Hair follicular keratinocyte (primary cell): ENCODE measurements at places on chromosomes 7 and 10. TPM values are rescaled to one million over a fixed set of nuclear protein-coding genes. Genes with fewer than 3 reads are reported as not detected.

Gene WNT8B
- not detected in 2 replicates for total RNA-seq

Gene CAMK2B
- total RNA-seq = 0.04 and 0.47 TPM in 2 replicates

Gene LOXL4
- 0.04 and 0.16 TPM in 2 replicates for total RNA-seq

Gene GTPBP10
- total RNA-seq = 12.5 and 19.7 TPM in 2 replicates

Gene PTF1A
- not detected in 2 replicates for total RNA-seq

Gene SLC26A5
- total RNA-seq = not detected in 2 replicates

Gene CPXM2
- under 0.01 and 0.04 TPM in 2 replicates for total RNA-seq

Gene ADAP1
- 9.9 and 31.4 TPM in 2 replicates for total RNA-seq

Gene MEIG1
- total RNA-seq = 0.49 TPM in 1 of 2 replicates, not detected in the other

Gene ABCF2
- total RNA-seq = 44.9 and 69.0 TPM in 2 replicates

Gene IKZF1
- not detected in 2 replicates for total RNA-seq

Gene LRRC4
- total RNA-seq = 0.15 and 0.39 TPM in 2 replicates

Gene GHRHR
- total RNA-seq = not detected in 2 replicates

Gene LRRC61
- total RNA-seq = 24.4 and 31.5 TPM in 2 replicates
